ENCODE measurements at places on chromosomes 7 and 10.

GRCh38 chr10:7547206-7547605, 119.6 kb downstream of the ITIH5 start:
- peaks cover 32% of the 10 kb centered on the region for H3K27me3 ChIP-seq
- no peaks in the 10 kb centered on the region for H3K36me3 ChIP-seq
- peaks cover 4% of the 10 kb centered on the region for H3K4me1 ChIP-seq
- H3K4me3 ChIP-seq, result no peak overlapping the region

DNA sequence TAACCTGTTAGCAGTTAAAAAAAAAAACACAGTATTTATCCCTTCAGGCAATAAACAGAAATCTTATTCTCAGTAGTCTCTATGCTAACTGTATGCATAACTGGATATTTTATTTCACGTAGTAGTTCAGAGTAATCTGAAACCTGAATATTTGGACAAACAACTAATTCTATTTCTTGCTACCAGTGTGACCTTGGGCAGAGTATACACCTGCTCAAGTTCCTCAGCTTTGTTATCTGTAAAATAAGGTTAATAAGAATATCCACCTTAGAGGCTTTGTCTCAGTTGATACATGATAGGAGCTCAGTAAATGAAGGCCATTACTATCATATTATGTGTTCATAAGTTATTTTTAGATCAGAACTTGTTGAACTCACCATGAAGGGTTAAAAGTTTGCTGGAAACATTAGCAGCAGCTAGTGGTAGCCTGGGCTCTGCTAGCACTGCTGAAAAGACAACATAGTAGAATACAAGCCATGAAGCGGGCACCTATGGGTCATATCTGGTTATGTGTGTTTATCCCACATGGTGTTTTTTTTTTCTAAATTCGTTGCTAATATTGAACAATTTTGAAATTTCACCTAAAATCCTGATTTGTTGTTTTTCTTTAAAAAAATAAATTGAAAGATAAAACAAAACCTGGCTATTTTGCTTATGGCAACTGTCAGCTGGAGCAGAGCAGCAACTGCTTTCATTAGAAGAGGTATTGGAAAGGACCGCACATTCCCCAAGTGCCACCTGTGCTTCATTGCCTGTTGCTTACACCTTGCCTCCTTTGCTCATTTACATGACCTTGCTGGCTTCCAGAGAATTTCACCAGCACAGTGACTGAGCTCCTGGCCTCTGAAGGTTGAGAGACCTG, 303.0 kb downstream of the PRKG1 start:
- H3K4me1 ChIP-seq, result no peaks in the 10 kb centered on the region
- no peaks in the 10 kb centered on the region for H3K27me3 ChIP-seq
- peaks cover 3% of the 10 kb centered on the region for H3K36me3 ChIP-seq
- DNase-seq, result no peak
- H3K4me3 ChIP-seq, result no peak overlapping the region

DNA sequence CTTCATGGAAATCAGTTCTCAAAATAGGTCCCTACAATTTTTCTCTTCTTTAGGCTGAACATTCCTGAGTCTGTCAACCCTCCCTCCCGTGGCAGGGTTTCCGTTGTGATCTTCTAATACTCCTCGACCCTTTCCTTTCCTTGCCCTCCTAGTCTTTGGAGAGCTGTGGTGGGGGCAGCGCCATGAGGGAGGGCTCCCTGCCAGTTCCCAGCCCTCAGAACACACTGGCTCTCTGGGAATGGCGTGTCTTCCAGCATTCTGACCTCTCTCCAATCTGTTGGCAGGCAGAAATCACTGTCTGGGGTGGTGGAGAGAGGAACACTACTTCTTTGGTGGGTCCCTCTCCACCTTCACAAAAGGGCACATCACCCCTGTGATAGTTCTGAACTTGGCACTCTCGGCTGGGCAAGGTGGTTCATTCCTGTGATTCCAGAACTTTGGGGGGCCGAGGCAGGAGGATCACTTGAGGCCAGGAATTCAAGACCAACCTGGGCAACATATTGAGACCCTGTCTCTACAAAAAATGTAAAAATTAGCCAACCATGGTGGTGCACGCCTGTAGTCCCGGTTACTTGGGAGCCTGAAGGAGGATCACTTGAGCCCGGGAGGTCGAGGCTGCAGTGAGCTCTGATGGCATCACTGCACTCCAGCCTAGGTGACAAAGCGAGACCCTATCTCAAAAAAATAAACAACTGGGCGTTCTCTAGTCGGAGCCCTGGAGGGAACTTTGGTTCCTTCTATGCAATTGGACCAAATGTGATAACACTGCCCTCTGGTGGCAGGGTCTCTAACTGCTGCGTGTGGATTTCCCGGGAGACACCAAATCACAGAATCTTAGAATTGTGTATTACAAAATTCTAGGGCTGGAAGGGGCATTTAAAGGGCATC, 13.1 kb upstream of the ARPC1A start:
- no peaks in the 10 kb centered on the region for H3K36me3 ChIP-seq
- H3K4me3 ChIP-seq, result no peak overlapping the region
- no peaks in the 10 kb centered on the region for H3K4me1 ChIP-seq
- no peaks in the 10 kb centered on the region for H3K27me3 ChIP-seq

GRCh38 chr7:110170841-110171240, 920.1 kb upstream of the LRRN3 start:
- no peak for DNase-seq
- H3K27ac ChIP-seq, result no peak overlapping the region
- H3K36me3 ChIP-seq, result no peaks in the 10 kb centered on the region
- H3K4me1 ChIP-seq, result no peaks in the 10 kb centered on the region

GRCh38 chr10:37728830-37729229, 128.6 kb downstream of the ZNF248 start:
- H3K27ac ChIP-seq, result no peak overlapping the region
- H3K4me1 ChIP-seq, result no peaks in the 10 kb centered on the region
- peaks cover 5% of the 10 kb centered on the region for H3K36me3 ChIP-seq
- no peaks in the 10 kb centered on the region for H3K27me3 ChIP-seq

DNA sequence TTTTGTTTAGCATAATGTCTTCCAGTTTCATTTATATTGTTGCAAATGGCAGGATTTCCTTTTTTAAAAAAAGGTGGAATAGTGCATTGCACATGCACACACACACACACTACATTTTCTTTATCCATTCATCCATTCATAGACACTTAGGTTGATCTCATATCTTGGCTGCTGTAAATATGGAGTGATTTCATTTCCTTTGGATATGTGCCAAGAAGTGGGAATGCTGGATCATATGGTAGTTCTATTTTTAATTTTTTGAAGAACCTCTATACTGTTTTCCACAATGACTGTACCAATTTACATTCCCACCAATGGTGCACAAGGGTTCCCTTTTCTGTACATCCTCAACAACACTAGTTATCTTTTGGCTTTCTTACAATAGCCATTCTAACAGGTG, 68.9 kb downstream of the EBLN1 start:
- H3K36me3 ChIP-seq, result no peaks in the 10 kb centered on the region
- H3K27me3 ChIP-seq, result peaks cover 1% of the 10 kb centered on the region
- DNase-seq, result no peak
- no peak overlapping the region for H3K27ac ChIP-seq
- H3K4me3 ChIP-seq, result no peak overlapping the region

DNA sequence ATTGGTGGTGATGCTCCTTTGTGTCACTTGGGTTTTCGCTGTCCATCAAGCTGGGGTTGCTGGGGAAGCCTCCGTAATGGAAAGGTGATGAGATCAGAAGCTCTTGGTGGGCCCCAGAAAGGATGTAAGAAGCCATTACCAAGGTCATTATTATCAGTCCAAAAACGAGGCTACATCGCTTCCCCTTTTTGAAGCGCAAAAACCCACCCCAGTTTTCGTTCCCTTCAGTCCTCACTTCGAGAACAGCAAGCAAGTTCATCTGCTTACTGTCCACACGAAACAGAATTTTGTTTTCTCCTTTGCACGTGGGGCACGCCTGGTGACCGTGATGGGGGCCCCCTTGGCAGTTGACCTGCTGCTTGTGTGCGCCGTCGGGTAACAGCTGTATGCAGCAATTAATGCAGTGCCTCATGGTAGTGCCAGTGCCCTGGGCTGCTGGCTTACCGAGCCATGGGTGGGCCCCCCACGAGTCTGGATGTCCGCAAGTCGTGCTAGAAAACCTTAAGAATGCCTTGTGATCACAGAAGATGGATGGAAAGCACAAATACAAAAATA, 47.5 kb downstream of the CHST15 start:
- H3K27ac ChIP-seq, result no peak overlapping the region
- H3K4me3 ChIP-seq, result no peak overlapping the region
- DNase-seq, result no peak
- H3K27me3 ChIP-seq, result no peaks in the 10 kb centered on the region

DNA sequence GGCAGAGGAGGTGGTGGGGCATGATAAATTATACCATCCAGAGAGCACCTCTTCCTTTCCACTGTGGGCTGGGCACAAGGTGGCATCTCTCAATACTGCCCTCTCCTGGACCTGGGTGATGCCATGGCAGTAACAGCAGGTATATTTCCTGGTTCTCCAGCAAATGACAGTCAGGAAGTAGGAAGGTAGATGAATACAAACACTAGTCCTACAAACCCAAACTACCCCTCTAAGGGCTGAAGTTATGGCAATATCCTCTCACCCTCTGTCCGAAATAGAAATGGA, 1004.9 kb downstream of the KCNMA1 start:
- no peaks in the 10 kb centered on the region for H3K27me3 ChIP-seq
- DNase-seq, result no peak
- H3K36me3 ChIP-seq, result no peaks in the 10 kb centered on the region
- no peak overlapping the region for H3K27ac ChIP-seq
- no peak overlapping the region for H3K4me3 ChIP-seq
- H3K4me1 ChIP-seq, result no peaks in the 10 kb centered on the region

GRCh38 chr10:97217299-97217698, 31.5 kb upstream of the SLIT1 start:
- no peak for DNase-seq
- no peaks in the 10 kb centered on the region for H3K36me3 ChIP-seq
- no peaks in the 10 kb centered on the region for H3K4me1 ChIP-seq
- no peak overlapping the region for H3K27ac ChIP-seq
- no peak overlapping the region for H3K4me3 ChIP-seq

DNA sequence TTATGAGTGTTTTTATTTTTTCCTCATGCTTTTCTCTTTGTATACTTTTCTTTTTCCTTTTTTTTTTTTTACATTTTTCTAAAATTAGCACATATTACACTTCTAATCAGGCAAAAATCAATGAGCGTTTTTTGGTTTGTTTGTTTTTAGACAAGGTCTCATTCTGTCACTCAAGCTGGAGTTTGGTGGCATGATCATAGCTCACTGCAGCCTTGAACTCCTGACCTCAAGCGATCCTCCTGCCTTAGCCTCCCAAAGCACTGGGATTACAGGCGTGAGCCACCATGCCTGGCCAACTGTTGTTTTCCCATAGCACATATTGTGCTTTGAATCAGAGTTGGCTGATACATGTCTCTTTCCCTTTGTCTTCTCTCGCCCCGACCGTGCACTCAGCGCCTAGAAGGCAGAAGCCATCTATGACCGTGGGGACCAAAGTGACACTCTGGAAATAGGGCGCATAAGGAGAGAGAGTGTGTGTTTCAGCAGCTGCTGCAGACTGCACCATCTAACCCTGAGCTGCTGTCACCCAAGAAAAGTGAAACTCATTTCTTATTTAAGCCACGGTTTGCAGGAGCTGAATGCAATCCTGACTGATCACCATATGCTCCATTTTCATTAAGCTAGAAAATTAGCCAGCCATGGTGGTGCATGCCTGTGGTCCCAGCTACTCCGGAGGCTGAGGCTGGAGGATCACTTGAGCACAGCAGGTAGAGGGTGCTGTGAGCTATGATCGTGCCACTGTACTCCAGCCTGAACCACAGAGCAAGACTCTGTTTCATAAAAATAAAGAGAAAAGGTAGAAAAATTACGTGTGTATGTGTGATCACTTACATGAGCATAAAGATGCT, 41.4 kb upstream of the GTF2I start:
- H3K27me3 ChIP-seq, result no peaks in the 10 kb centered on the region
- peaks cover 9% of the 10 kb centered on the region for H3K36me3 ChIP-seq
- no peak overlapping the region for H3K27ac ChIP-seq
- no peak overlapping the region for H3K4me3 ChIP-seq

GRCh38 chr7:1966631-1967200, 266.0 kb downstream of the MAD1L1 start:
- H3K4me1 ChIP-seq, result no peaks in the 10 kb centered on the region
- H3K27ac ChIP-seq, result no peak overlapping the region
- peaks cover 6% of the 10 kb centered on the region for H3K36me3 ChIP-seq
- no peak overlapping the region for H3K4me3 ChIP-seq

GRCh38 chr7:41222746-41223145, 480.1 kb downstream of the INHBA start:
- DNase-seq, result no peak
- no peak overlapping the region for H3K4me3 ChIP-seq
- no peaks in the 10 kb centered on the region for H3K36me3 ChIP-seq
- no peaks in the 10 kb centered on the region for H3K27me3 ChIP-seq
- peaks cover 13% of the 10 kb centered on the region for H3K4me1 ChIP-seq

- no peak overlapping the region for H3K4me3 ChIP-seq
- no peak overlapping the region for H3K27ac ChIP-seq
- no peaks in the 10 kb centered on the region for H3K27me3 ChIP-seq
- no peaks in the 10 kb centered on the region for H3K4me1 ChIP-seq
- no peaks in the 10 kb centered on the region for H3K36me3 ChIP-seq
These were observed 251.8 kb upstream of the MKI67 start for GRCh38 chr10:128377988-128378387.

- peaks cover 63% of the 10 kb centered on the region for H3K27me3 ChIP-seq
- peaks cover 34% of the 10 kb centered on the region for H3K4me1 ChIP-seq
- H3K36me3 ChIP-seq, result no peaks in the 10 kb centered on the region
- H3K27ac ChIP-seq, result no peak overlapping the region
- no peak for DNase-seq
These were observed 674 bp downstream of the AMZ1 start for GRCh38 chr7:2688409-2689342.

GRCh38 chr10:50404021-50404773, 152.9 kb upstream of the ASAH2 start:
- H3K4me3 ChIP-seq, result no peak overlapping the region
- H3K36me3 ChIP-seq, result peaks cover 5% of the 10 kb centered on the region
- no peak for DNase-seq
- no peaks in the 10 kb centered on the region for H3K27me3 ChIP-seq

- H3K4me3 ChIP-seq, result no peak overlapping the region
- DNase-seq, result no peak
These were observed 10.4 kb downstream of the C10orf105 start for GRCh38 chr10:71708897-71709882.

Data from Calu3 (cell line).